Stimulated activated CD4-positive, alpha-beta T cell treated with anti-CD3 and anti-CD28 coated beads, Interleukin-12 subunit alpha, Interleukin-12 subunit beta, amount 100 ng/mL, for 4 hours (primary cell): ENCODE measurements at places on chromosomes 12 and 14.

DNA sequence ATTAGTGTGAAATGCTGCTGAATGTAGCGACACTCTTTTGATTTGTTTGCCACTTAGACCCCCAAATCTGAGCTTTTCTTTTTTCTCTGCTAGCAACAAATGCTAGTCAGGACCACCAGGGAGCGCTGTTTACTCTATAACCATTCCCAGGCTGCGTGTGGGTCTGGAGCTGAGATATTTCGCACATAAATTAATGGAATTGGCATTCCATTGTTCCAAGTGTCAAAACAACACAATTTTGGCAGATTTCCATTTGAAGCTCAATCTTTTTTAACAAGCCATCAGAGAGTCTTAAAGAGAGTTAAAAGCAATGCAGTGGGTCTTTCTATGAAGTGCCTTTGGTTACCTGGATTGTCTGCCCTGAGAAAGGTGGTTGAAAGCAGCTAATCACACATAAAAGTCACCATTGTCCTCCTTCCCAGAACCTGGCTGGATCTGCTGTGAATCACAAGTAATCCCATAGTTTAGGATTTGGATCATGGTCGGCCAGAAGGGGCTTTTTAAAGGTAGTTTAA lies 7.4 kb upstream of the TMEM132C start:
- DNase-seq, result no peak

GRCh38 chr14:25832585-25832984 lies 765.2 kb downstream of the NOVA1 start:
- DNase-seq, result no peak

DNA sequence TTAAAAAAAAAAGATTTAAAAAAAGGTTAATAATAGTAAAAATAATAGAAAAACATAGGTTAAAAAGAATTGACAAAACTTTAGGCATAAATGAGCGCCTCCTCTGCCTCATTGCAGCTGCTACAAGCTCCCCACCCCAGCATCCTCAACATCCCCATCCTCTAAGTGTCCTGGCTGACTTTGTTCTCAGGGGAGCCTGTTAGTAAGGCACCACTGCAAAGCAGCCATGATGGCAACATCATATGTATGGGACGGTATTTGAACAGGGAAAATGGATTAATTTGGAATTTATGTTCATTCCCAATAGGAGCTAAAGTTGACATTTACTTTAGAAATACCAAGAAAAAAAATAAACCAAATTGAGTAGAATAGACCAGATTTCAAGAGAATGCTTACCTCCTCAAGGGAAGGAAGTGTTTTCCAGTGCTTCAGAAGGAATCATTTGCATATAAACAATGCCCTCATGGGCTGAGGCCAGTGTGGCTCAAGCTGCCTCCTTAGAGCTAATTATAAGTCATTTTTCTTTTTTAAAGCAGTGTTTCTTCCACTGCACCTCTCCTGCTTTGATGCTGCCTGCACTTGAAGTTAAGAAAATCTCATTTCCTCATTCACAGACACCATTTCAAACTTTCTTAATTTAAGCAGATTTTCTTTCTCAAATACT lies 59.6 kb downstream of the DACT1 start:
- no peak for DNase-seq

GRCh38 chr14:33699300-33699983 lies 251.4 kb downstream of the EGLN3 start:
- DNase-seq, result no peak

- DNase-seq, result no peak
Observed at GRCh38 chr12:63864454-63864706, 19.9 kb downstream of the SRGAP1 start.

GRCh38 chr12:124938587-124938986 lies 24.1 kb upstream of the UBC start:
- DNase-seq, result no peak

DNA sequence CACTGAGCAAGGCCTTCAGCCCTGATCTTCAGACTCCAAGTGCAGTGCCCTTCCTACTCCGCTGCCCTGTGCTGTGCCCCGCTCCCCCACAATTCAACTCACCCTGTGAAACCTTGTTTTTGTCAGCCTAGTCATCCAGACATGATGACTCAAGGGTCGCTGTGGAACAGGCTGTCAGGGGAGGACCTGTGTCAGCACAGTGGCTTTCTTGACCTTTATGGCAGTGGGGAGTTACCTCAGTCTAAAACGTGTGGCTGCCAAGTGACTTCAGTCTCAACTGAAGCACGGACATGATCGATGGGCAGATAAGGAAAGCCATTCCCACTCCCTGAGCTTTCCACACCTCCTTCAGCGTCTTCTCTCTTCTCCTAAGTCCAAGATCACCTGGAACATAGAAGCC lies 16.3 kb upstream of the FLVCR2 start:
- DNase-seq, result peak; percentile 50

- no peak for DNase-seq
Observed at GRCh38 chr12:88578276-88579160, 1.8 kb downstream of the KITLG start.

DNA sequence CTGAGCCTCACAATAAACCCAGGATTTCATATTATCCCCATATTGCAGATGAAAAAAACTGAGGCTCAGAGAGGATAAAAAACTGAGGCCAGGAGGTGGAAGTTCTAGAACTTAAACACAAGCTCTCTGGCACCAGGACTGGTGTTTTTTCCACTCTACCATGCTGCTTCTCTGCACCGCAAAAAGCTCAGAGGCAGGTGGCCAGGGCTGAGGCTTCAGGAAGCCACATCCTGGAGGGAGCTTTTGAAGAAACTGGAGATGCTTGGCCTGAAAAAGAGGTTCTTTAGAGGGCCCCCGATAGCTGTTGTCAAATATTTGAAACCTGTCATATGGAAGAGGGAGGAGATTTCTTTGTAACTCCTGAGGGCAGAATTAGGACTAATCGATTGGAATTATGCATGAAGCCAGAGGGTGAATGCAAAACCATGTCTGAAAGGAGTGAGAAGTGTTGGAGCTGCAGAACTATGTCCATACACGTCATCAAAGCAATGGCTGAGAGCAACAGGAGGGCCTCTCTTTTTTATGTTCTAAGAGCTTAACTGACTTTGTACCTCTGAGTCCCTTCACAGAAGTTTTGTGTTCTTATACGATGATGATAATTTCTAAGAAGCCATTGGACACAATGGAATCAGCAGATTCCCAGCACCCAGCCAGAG lies 448.6 kb downstream of the FUT8 start:
- no peak for DNase-seq

DNA sequence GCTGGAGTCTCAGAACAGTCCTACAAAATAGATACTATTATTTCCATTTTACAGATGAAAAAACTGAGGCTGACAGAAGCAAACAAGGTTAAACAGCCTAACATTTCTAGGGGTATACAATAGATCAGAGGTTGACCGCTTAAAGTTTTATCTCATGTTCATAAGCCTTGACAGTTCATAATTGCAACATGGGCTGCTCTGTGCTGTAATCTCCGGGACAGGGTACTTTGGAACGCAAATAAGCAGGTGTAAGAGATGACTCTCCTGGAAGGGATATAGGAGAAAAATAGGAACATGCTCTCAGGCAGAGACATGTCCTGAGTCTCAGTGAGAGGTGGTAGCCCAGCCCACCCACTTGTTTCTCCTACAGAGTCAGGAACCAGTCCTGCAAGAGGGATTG lies 72.8 kb upstream of the RBM19 start:
- no peak for DNase-seq

DNA sequence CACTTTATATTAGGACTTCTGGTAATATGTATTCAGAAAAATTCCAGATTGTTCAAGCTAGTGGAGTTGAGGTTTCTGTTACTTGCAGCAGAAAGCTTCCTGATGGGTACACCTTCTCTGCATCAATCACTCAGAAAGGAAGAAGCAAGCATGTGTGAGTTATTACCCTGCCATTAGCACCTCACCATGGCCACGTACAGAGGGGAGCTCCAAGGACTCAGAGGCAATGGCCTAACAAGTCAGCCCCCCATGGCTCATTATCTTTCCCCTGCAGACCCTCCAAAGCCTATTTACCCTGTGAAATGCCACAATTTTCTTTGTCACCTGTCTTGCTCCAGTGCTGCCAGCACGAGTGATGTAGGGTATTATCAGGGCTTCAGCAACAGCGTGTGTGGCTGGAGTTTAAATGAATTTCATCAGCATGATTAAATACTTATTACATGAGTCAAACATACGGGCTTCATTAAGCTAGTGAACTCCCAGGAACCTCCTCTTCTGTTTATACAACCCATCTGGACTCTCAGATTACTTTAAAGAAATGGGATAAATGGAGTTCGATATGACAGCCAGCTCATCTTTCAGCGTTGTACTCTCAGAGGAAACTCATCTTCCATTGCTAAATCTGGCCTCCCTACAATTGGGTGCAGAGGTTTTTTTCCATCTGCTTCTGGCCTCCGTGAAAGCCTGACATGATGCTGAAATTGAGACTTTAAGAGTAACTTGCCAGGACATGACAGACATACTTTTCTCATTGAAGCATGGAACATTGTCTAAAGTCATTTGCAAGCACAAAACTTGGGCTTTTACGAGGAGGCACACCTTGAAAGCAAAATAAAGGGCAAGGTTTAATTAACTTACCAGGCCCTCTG lies 135.9 kb downstream of the TMEM30B start:
- no peak for DNase-seq

GRCh38 chr12:110042264-110042663 lies 6.1 kb downstream of the C12orf76 start:
- no peak for DNase-seq

- no peak for DNase-seq
Observed at GRCh38 chr12:20018406-20018805, 349.9 kb upstream of the PDE3A start.
